ENCODE measurements at places on chromosomes 6 and 20.

DNA sequence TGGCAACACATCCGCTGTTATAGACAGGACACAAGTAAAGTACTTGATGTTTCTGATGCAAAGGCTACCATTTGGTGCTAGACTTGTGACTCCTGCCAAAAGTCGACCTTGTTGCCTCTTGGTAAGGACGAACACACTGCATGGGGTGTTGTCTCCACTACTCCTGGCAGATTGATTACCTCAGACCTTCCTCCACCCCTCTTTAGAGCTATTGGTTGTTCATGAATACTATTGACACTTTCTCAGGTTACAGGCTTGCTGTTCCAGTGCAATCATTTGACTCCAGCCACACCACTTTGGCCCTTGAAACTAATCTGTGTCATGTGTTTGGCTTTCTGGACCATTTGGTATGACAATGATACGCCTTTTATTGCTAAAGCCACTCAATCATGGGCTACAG is 62.3 kb downstream of the TRMT11 start:
- no peak for DNase-seq

- DNase-seq: no peak
Observed at GRCh38 chr6:79330704-79331103, 96.2 kb upstream of the HMGN3 start.

DNA sequence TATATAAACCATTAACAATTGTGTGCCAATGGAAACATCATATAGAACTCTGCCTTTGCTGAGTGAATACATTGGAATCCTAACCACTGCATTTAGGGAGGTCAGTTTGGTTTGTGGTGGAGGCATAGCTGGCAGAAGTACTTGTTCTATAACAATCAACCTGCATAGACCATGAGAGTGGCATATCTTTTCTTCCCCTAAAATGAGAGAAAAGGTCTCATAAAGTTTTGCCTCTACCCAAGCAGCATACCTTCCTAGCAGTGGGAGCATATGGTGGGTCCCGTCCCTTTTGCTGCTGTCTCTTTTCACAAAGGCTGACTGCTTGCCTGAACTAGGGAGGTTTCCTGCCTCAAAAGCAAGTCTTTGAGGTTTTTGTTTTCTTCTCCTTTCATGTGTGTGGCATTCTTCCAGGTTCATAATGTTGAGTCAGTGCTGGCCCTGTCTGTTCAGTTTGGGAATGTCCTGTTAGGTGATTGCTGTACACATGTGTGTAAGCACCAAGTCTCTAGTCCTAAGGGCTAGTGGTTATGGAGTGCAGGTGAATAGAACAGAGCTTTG is 61.2 kb upstream of the SUPT3H start:
- no peak for DNase-seq

DNA sequence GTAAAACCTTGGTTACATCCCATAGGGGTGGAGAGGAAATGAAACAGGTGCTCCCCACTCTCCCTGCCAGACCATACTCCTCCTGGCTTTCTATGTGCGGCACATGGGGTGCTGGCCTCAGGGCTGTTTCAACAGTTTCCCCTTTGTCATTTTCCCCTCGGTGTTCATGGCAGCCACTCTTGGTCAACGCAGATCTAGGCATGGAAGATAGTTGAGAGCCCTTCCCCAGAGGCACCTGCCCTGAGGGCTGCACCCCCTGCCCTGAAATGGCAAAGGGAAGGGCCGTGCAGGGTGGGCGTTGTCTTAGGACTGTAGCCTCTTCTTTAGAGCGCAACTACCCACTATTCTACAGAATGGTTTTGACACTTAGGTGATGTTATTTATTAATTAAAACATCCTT is 4.4 kb downstream of the CST1 start:
- DNase-seq: no peak

DNA sequence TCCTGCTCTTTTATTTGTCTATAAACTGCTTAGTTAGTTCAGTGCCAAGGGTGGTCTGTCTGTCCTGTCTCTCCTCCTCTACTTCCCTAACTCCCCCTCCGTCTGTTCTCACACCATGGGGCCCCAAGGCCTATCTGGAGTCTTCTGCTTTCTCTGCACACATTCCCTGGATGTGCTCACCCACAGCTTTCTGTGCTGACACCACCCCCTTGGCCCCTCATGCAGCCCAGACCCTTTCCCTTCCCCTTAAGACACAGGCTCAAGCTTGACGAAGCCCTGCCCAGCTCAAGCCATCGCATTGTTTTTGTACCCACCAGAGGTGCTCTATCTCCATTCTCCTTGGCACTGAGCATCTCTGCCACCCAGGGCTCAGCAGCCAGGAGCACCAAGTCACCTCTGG is 78.1 kb upstream of the NNAT start:
- DNase-seq: no peak

DNA sequence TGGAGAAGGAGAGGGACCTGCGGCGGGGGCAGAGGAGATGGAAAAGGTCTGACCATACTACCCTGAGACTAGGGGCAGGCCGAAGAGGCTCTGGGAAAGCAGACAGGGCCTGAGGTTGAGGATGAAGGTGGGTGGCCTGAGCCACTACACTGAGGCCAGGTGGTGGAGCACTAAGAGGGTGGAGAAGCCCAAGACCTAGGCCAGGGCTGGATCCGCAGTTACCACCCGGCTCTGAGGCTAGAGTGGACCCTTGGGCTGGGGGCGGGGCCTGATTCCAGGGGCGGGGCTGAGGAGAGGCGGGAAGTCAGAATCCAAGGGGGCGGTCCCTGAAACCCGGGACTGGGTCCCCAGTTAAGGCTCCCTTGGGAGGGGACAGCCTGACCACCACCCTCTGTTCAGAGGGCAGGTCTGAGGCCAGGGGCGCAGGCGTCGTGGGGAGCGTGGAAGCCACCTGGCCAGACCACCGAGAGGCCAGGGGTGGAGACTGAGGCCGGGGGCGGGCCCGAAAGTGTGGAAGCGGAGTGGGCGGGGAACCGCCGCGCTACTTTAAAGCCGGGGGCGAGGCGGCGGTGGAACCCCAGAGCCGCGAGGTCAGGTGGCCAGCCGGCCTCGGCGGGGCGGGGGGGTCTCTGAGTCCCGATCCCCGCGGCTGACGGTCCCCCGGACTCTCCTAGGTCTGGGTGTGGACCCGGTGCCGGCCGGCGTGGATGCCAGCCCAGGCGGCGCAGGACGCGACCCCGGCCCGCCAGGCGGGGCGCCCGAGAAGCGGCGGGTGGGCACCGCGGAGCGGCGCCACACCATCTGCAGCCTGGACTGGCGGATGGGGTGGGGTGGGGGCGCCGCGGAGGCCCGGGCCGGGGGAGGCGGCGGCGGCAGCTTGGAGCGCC is 8.3 kb downstream of the CCM2L start:
- peak; percentile 61 for DNase-seq

DNA sequence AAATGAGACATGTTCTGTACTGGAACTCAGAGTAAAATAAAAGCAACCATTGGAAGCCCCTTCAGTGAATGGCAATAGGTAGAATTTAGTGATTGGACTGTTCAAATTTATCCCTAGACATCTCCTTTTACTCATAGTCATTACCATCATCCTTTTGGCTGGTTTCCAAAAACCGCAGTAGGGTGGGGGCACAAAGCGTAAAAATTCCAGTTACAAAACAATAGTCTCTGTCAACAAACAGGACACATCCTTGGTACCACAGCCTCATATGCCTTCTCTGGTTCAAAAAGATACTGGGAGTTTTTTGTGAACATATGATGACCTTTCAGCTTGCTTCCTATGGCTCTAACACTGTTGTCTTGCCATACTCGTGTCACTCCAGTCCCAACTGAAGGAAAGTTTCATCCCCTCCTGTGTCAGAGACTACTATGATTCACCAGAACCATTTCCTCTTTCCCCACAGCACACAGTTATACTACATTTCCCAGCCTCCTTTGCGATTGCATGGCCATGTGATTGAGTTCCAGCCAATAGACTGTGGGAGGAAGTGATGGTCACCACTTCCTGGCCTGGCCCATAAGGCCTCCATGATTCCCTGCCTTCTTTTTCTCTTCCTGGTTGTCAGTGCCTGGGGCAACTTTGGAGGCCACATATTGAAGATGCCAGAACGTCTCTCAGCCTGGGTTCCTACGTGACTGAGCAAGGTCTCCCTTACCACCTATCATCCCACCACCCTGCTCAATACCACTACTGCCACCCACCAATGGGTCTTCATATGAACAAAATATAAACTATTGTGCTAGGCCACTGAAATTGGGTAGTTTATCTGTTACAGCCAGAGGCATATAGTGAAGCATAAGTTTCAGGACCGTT is 162.4 kb downstream of the ID4 start:
- no peak for DNase-seq

GRCh38 chr6:9112544-9112943 is 677.2 kb upstream of the SLC35B3 start:
- peak; percentile 13 for DNase-seq

DNA sequence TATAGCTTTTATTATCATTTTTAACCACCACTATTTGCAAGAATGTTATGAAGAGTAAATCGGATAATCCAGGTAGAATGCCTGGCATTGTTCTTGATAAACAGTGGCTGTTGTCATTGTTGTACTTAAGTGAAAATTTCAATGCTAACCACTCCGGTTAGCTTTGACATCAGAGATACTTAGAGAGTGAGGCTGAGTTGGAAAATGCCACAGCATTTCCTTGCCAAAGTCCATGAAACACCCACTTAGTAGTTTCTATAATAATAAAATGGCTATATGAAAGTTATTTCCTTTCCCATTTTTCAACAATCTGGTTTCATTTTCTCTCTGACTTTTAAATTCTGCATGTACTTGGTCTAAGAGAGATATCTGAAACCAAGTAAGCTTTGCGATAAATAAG is 132.0 kb downstream of the CDK19 start:
- DNase-seq: no peak

DNA sequence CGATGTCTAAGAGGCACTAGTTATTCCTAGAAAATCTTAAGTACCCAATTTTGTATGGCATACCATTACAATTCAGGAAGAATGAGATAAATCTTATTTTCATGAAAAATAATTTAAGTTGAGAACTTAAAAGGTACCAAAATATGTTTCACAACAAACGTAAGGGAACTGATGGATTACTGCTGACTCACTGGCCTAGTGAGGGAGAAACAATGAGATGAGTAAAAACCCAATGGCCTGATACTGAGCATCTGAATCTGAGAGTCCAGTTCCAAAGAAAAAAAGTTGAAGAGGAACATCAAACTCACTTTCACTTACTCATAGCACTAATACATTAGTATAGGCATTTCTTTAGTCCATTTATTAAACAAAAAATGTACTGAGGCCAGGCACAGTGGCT is 56.0 kb downstream of the MDN1 start:
- no peak for DNase-seq

GRCh38 chr20:689348-689747 is 13.7 kb upstream of the SCRT2 start:
- no peak for DNase-seq

GRCh38 chr6:11714116-11714797 is 64.3 kb downstream of the ADTRP start:
- DNase-seq: no peak

- no peak for DNase-seq
Observed at GRCh38 chr6:34736823-34737222, 20.5 kb upstream of the SNRPC start.

All from tongue (tissue), 3 donors.